Amygdala (tissue), 56 donors: ENCODE measurements at places on chromosomes 4 and X.

DNA sequence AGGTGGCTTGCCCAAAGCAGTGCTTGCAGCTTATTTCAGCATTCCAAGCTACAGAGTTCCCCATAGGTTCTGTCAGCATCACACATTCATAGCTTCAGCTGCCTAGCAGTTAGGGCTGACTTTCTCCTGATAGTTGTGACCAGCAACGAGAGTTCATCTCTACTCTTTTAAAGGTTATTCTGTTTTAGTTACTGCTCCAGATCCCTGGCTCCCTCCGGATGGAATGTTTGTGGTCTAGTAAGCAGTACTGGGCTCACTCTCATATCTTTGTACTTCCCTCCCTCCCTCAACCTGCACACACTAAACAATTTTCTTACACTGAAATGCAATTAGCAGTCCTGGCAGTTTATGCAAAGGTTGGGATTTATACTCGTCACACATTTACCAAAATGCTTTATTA, 43.9 kb downstream of the PTTG2 start:
- DNase-seq, result no peak

GRCh38 chr4:97216046-97216445, 927.2 kb downstream of the STPG2 start:
- no peak for DNase-seq

DNA sequence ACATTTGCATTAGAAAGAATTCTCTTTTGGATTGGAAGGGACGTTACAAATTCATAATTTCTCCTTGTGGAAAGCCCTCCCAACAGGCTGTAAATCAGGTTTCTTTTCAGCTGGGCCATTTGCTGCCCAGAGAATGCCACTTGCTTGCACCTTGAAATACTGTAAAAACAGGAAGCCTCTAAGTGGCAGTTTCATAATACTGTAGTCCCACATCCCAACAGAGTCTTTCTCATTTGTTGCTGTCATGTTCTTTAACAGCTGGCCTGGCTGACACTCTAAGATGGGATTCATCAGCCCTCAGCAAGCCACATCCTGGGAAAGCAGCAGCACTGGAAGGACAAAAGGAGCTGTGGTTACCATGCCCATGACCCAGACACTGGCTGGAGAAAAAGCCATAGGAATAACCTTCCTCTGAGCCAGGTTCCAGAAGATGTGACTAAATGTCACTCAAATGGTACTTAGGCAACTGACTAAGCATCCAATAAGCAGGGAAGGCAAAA, 221.9 kb upstream of the MBNL3 start:
- no peak for DNase-seq

GRCh38 chrX:77793946-77794345, 7.9 kb upstream of the ATRX start:
- no peak for DNase-seq

DNA sequence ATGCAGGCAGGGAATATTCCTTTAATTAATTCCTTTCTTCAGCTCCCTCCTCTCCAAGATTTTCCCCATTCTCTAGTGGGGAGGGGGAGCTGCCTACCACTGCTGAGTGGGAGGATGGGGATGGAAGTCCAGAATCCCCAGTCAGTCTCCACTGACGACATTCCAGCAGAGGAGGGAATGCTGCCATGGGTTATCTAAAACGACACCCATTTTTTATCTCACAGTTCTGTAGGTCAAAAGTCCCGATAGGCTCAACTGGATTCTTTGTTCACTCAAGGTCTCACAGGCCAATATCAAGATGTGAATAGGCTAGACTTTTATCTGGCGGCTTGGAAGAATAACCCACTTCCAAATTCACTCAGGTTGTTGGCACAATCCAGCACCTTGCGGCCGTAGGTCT, 64.4 kb downstream of the SH3KBP1 start:
- DNase-seq, result no peak

- DNase-seq, result no peak
These were observed 370.7 kb downstream of the GRIA2 start for GRCh38 chr4:157591245-157591644.

DNA sequence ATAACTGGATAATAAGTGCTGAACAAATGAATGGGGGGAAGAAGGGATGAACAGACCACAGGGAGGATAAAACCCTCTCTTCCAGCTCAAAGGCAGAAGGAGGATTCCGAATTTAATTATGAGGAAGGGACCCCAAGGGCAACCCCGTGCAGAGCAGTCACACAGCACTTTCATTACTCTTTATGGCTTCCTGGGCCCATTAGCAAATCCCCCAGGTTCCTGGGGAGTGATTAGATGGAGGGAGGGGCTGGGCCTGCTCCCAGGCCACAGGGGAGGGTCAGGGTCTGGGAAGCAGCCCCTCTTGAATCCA, 67.1 kb downstream of the PPP2R2C start:
- no peak for DNase-seq

DNA sequence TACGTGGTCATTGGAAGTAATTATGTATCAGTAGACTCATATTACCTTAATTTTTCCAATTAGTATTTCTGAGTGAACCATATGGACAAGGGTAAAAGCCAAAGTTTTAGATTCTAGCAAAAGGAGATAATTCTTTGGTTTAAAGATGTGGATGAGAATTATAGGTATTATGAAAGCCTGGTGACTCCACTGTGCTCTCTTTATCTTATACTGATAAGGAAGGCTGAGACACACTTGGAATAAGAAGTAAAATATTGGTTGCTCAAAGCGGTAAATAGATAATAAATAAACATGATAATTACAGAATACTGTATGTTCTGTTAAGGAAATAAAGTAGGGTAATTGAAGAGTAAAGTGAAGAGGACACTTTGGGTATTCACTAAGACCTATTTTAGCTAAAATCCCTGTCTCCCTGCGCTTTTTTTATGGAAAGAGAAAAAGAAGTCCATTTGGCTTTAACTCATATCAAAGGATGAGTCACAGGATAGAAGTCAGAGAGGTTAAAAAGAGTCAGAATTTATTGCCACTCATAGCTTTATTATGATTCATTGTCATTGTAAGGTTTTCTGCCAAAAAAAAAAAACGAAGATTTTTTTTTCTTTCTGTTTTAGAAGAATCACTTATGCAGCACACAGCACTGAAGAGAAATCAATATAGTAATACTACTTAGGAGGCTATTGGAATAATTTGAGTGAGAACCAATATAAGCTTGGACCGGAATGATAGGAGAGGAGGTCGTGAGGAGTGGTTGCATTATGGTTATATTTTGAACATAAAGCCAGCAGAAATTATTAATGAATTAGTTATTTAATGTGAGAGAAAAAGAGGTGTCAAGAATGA, 2463.1 kb downstream of the ARAP2 start:
- no peak for DNase-seq

GRCh38 chrX:55867181-55867651, 149.7 kb downstream of the RRAGB start:
- no peak for DNase-seq

- DNase-seq, result no peak
These were observed 616.0 kb downstream of the IQCM start for GRCh38 chr4:149199594-149199993.

DNA sequence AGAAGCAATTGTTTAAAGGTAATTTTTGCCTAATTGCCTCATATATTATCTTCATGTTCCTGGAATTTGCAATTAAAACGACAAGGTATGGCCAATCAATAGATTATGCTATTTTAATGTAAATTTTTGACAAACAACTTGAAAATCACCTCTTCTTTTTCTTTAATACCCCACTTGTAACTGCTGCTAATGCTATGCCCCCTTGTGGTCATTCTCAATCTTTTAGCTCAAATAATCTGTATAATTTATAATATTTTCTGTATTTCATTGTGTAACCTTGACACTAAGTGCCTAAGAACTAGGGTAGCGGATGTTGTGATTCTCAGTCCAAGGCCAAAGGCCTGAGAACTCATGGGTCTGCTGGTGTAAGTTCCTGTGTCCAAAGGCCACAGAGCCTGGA, 831.7 kb upstream of the POU3F4 start:
- no peak for DNase-seq

DNA sequence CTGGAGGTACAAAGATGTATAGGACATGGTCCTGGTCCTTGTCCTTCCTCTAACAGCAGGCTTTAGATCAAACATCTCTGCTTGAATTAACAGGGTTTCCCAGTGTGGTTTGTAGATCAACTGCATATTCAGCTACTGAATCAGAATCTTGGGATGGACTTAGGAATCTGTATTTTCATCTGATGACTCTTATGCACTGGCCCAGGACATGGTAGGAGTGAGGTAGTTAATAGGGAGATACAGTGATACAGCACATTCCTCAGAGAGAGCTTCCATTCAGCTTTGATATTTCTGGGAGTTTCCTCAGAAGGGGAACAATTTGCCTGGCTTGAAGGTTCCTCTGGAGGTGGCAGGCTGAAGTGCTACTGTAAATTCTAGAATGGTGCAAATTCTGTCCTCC, 203.1 kb downstream of the LARP7 start:
- no peak for DNase-seq

GRCh38 chr4:38671592-38671940, 7.6 kb downstream of the KLF3 start:
- DNase-seq, result no peak

DNA sequence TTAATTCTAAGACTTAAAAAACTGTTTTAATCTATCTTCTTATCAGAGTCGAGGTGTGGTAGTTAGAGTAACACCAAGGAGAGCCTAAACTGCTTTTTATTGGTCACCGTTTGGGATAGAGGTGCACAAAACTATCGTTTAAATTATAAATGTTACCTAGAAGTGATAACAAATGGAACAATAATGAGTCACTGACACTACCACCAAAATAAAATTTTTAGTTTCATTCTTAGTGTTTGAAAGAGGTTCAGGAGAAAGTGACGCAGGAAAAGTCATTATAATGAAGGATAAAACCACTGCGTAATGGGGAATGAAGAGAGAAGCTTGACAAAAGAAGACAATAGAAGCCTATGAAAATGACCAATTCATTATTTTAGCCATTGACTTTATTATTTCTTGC, 158.2 kb downstream of the COX18 start:
- DNase-seq, result no peak

GRCh38 chrX:96386981-96387380, 297.7 kb upstream of the DIAPH2 start:
- DNase-seq, result no peak

DNA sequence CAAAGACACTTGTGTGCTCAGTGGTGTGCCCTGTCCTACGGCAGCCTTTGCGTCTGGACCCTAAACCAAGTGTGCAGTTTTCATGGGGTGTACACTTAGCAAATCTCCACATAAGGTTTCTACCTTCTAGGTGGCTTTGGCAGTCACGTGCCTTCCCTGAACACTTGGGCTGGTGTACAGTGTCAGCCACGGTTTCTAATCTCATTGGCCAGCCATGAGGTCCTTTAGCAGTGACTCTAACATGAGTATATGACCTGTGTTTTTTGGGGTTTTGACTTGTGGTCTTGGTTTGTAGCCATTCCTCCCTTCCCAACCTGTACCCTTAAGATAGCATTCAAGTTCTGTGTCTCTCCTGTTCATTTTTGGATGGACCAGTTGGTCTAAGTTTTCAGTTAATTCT, 76.3 kb downstream of the PTTG2 start:
- DNase-seq, result no peak

DNA sequence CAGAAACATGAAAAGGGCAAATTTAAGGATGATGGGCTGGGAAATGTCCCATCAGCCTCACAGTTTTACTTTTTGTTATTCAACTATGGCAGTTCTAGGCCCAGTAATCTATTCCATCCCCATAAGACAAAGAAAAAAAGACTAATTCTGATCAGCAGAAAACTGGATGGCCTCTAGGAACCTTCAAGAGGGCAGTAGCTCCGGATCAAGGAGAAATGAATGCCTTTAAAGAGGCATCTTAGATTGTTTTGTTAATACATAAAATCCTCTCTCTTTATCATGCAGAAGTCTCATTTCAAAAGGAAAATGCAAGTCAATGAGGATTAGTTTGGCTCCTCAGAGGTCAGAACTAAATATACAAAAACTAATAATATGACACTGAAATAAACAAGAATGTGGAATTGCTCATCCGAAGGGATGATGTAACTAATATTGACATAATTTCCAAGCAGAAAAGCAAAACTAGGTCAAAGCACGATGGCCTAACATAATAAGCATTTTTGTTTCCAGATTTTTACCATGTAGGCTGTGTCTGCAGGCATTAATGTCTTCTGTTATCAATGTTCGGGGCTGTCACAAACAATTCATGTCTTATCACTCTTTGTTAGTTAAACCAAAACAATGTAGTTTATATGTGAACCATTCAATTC, 8.8 kb downstream of the MID1 start:
- no peak for DNase-seq

GRCh38 chr4:675036-675882, 917 bp downstream of the MYL5 start:
- DNase-seq, result no peak
